GM23248 (cell line): ENCODE measurements at places on chromosomes 16 and 17. TPM values are rescaled to one million over a fixed set of nuclear protein-coding genes. Genes with fewer than 3 reads are reported as not detected.

RASL10B gene
- total RNA-seq = 0.54 and 0.76 TPM in 2 replicates

GRCh38 chr17:52157603-52158449 is 688 bp downstream of the CA10 start:
- no peaks in the 10 kb centered on the region for H3K36me3 ChIP-seq
- no peak overlapping the region for H3K27ac ChIP-seq
- no peaks in the 10 kb centered on the region for H3K4me1 ChIP-seq

DNA sequence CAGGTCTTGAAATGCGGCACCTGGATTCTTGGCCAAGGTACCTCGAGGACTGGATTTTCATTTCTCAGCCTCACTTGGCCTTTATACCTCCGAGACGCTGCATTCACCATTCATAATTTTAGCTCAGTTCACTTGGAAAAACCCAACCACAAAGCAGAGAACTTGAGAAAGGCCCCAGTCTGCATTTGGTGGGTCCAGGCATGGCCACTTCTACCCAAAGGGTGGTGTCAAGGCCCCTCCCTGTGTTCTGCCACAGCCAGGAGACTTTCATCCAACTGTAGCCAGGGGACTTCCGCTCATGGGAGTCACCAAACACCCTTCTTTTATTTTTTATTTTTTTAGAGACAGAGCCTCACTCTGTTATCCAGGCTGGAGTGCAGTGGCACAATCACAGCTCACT is 14.7 kb upstream of the TVP23A start:
- no peak overlapping the region for H3K4me3 ChIP-seq
- no peak for DNase-seq
- no peaks in the 10 kb centered on the region for H3K36me3 ChIP-seq

DNA sequence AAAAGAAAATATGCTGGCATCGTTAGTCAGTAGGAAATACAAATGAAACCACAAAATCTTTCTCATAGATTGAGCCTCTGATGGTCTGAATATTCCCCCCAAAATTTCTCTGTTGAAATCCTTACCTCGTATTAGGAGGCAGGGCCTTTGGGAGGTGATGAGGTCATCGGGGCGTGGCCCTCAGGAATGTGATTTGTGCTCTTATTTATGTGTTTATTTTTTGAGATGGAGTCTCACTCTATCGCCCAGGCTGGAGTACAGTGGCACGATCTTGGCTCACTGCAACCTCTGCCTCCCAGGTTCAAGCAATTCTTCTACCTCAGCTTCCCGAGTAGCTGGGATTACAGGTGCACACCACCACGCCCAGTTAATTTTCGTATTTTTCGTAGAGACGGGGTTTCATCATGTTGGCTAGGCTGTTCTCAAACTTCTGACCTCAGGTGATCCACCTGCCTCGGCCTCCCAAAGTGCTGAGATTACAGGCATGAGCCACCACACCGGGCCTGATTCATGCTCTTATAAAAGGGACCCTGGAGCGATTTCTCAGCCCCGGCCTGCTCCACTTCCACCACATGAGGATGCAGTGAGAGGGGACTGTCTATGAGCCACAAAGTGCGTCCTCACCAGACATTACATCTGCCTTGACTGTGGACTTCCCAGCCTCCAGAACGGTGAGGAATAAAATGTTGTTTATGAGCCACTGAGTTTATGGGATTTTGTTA is 53.1 kb downstream of the DNAH17 start:
- H3K27ac ChIP-seq = no peak overlapping the region
- DNase-seq = no peak
- H3K4me1 ChIP-seq = no peaks in the 10 kb centered on the region
- 0 out of 2 replicates have a peak, but pooled peaks cover 7% of the 10 kb centered on the region for H3K27me3 ChIP-seq
- H3K4me3 ChIP-seq = no peak overlapping the region
- no peaks in the 10 kb centered on the region for H3K36me3 ChIP-seq

GRCh38 chr17:14748036-14748710 is 447.3 kb downstream of the HS3ST3B1 start:
- H3K36me3 ChIP-seq = no peaks in the 10 kb centered on the region
- peak; percentile 62 for DNase-seq
- peaks cover 55% of the 10 kb centered on the region for H3K4me1 ChIP-seq
- no peaks in the 10 kb centered on the region for H3K27me3 ChIP-seq

GRCh38 chr17:8732406-8733085 is 12.1 kb downstream of the CCDC42 start:
- peaks cover 8% of the 10 kb centered on the region for H3K4me1 ChIP-seq
- H3K27ac ChIP-seq = no peak overlapping the region; the same call in 1 of the 2 replicates
- peak; percentile 71 for DNase-seq

- H3K4me1 ChIP-seq = peaks cover 14% of the 10 kb centered on the region
- H3K4me3 ChIP-seq = no peak overlapping the region
- no peak for DNase-seq
- H3K27ac ChIP-seq = no peak overlapping the region
- H3K36me3 ChIP-seq = no peaks in the 10 kb centered on the region
Observed at GRCh38 chr16:24854607-24855171, 8.9 kb downstream of the SLC5A11 start.

- H3K27me3 ChIP-seq = no peaks in the 10 kb centered on the region
- H3K36me3 ChIP-seq = no peaks in the 10 kb centered on the region
- DNase-seq = peak; percentile 49
- no peak overlapping the region for H3K4me3 ChIP-seq
- H3K27ac ChIP-seq = no peak overlapping the region
- H3K4me1 ChIP-seq = peaks cover 34% of the 10 kb centered on the region
Observed at GRCh38 chr17:62995377-62995885, 29.4 kb downstream of the TANC2 start.

MFAP4 gene
- total RNA-seq = 79.0 and 97.8 TPM in 2 replicates

DNA sequence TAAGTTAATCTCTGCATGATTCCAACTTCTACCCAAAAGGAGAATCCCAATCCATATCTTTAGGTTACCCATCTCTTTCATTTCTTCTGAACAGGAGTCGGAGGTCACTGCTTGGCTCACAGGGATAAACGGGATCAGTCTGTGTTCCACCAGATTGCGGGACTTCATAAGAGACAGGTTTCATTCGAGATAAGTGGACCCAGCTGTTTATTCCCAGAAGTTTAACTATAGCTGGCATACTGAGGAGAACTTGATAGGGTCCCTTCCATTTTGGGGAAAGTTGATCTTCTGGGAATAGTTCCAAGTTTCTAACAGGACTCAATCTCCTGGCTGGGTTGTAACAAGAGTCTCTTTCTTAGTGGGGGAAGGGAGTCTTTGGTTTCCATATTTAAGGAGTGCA is 45.4 kb upstream of the ARL4D start:
- peaks cover 14% of the 10 kb centered on the region for H3K4me1 ChIP-seq
- H3K27ac ChIP-seq = no peak overlapping the region
- no peaks in the 10 kb centered on the region for H3K27me3 ChIP-seq
- DNase-seq = no peak
- no peak overlapping the region for H3K4me3 ChIP-seq
- no peaks in the 10 kb centered on the region for H3K36me3 ChIP-seq

DNA sequence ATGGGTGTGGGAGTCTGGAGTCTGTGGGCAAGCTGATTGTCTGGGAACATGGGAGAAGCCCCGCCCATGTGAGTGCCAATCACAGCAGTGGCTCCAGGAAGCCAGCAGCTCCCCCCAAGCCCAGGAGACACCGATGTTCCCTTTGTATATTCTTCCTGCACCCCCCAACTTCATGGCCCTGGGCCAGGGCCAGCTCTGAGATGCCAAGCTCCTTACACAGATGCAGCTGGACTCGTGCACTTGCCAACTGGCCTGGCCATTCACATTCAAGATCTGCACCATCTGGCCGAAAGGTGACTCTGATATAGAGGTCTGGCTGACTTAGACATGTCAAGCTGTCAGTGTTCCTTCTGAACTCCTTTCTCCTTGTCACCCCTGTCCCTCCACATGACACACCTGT is 50.5 kb downstream of the CACNG5 start:
- DNase-seq = no peak
- H3K4me1 ChIP-seq = no peaks in the 10 kb centered on the region
- no peaks in the 10 kb centered on the region for H3K36me3 ChIP-seq
- H3K27me3 ChIP-seq = no peaks in the 10 kb centered on the region
